ENCODE measurements at places on chromosomes 6 and 20.

DNA sequence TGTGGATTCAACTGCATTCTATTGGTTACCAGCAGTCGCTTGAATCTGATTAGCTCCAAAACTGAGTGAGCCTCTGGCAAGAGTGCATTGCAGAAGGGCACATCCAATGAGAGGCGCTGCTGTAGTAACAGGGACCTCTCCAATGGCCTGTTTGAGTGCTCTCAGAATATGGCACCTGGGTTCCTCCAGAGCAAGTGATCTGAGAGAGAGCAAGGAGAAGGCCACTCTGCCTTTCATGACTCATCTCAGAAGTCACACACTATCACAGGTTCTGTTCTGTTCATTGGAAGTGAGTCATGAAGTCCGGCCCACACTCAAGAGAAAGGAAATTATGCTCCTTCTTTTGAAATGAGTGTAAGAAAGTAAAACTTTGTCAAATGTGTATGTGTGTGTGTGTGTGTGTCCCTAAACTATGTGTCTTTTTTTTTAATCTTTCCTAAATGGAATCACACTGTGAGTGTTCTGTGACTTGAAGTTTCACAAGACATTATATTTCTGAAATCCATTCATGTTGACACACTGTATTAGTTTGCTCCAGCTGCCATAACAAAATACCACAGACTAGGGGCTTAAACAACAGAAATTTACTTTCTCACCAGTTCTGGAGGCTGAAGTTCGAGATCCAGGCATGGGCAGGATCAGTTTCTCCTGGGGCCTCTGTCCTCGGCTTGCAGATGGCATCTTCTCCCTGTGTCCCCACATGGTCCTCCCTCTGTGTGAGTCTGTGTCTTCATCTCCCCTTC is 138.3 kb upstream of the CDYL start:
- DNase-seq: peak; percentile 53

- DNase-seq: no peak
Measured at GRCh38 chr20:37786043-37786442, 92.2 kb downstream of the CTNNBL1 start.

GRCh38 chr6:69427882-69428281 is 368.9 kb downstream of the LMBRD1 start:
- DNase-seq: no peak

DNA sequence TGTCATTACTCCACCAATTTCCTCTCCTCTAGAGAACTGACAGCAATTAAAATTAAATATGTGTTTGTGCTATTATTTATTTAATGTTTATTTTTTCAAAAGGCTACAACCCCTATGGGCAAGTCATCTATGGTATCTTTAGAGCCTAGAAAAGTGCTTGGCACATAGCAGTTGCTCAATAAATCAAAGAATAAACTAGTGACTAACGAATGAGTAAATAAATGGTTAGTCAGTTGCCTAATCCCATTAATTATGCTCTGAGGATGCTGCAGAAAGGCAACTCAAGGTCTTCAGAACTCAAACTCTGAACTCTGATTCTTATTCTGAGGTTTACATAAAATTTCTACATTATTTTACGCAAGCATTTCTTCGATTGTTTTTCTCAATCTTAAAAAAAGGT is 193.0 kb upstream of the TSHZ2 start:
- DNase-seq: no peak

- peak; percentile 4 for DNase-seq
Measured at GRCh38 chr6:34990971-34991560, 102.0 kb downstream of the ANKS1A start.

- no peak for DNase-seq
Measured at GRCh38 chr6:22445946-22446345, 123.4 kb upstream of the HDGFL1 start.

DNA sequence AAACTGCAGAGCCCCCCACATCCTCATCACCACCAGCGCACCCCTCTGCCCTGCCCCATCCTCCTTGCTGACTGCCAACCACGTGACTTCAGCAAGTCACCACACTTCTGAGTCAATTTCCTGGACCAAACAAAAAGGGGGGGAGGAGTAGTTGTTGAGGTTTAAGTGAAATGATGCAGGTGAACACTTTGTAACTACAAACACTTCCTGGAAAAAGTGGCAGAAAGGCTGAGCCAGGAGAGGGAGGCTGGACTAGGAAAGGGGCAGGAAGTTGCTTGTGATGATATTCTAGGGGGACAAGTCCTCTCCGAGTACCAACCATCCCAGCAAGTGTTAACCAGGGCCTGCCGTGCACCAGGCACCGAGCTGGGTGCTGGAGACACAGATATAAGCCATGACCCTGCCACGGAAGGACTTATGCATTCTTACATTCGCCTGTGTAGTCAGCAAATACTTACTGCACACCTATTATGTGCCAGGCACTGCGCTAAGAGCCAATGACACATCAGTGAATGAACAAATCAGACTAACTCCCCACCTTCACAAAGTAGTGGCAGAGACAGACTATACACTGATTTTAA is 67.3 kb downstream of the PREX1 start:
- peak; percentile 56 for DNase-seq

GRCh38 chr20:4585104-4585753 is 136.5 kb upstream of the PRND start:
- no peak for DNase-seq
